ENCODE measurements at places on chromosomes 1 and 21. TPM values are rescaled to one million over a fixed set of nuclear protein-coding genes. Genes with fewer than 3 reads are reported as not detected.

DNA sequence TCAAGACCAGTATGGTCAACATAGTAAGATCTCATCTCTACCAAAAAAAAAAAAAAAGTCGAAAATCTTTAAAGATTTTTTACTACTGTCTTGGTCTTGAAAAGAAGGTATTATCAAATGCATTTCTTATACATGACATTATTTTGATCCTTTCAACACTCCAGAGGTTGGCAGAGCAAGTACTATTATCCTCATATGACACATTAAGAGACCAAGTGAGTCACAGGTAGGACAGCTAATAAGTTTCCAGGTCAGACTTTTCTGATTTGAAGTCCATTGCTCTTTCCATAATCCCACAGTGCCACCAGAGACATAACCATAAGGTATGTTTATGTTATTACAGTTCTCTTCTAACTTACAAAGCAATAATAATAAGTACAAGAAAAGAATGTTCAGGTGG is 15.2 kb downstream of the DBT start:
- H3K36me3 ChIP-seq = peaks cover 35% of the 10 kb centered on the region
- no peaks in the 10 kb centered on the region for H3K4me1 ChIP-seq
- no peaks in the 10 kb centered on the region for H3K27me3 ChIP-seq
- no peak overlapping the region for H3K4me3 ChIP-seq

DNA sequence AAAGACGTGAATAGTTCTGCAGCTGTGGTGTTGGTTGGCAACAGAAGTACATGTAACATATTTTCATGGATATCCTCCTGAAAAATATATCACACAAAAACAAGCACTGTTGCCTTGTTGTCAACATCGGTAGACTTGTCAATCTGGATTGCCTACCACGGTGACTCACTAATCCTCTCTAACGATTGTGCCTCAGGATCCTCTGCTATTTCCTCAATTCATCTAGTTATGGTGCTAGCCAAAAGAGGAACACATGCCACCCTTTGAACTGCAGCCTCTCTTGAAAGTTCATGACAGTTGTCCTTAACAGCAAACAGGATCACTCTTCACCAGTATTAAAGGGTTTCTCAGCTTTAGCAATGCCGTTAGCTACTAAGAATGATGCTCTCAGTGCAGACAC is 25.7 kb downstream of the RASAL2 start:
- no peak for DNase-seq
- H3K4me3 ChIP-seq = no peak overlapping the region
- H3K36me3 ChIP-seq = no peaks in the 10 kb centered on the region

HUNK gene
- 0.48 TPM for total RNA-seq

GRCh38 chr1:108847494-108847893 is 9.4 kb downstream of the AKNAD1 start:
- no peak for DNase-seq
- H3K4me1 ChIP-seq = peaks cover 7% of the 10 kb centered on the region
- peaks cover under 1% of the 10 kb centered on the region for H3K36me3 ChIP-seq
- H3K27ac ChIP-seq = no peak overlapping the region
- H3K27me3 ChIP-seq = peaks cover 21% of the 10 kb centered on the region

OR2T27 gene
- total RNA-seq = not detected

All from activated naive CD8-positive, alpha-beta T cell treated with anti-CD3 and anti-CD28 coated beads, Interleukin-2, amount 10 ng/mL, durations not matched to agents 7 days and 5 days (primary cell).